ENCODE measurements at places on chromosomes 6 and 20.
A peak's percentile ranks its signal among the peaks of the same experiment; 100 is the strongest.

DNA sequence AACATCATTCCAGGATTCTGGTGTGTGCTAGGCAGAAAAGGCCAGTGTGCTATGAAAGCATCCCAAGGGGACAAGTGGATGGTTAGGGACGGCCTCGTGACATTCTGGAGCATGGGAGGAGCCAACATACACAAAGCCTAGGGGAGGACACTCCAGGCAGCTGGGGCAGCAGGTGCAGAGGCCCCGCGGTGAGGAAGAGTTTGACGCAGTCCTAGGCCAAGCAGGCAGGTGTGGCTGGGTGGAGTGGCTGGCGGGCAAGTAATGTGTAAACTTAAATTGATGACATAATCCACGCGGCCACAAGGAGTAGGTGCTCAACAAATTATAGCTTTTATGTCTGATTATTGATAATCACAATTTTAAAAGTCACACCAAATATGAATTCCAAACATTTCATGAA is 93.6 kb downstream of the TMEM242 start:
- DNase-seq = peak; percentile 99

DNA sequence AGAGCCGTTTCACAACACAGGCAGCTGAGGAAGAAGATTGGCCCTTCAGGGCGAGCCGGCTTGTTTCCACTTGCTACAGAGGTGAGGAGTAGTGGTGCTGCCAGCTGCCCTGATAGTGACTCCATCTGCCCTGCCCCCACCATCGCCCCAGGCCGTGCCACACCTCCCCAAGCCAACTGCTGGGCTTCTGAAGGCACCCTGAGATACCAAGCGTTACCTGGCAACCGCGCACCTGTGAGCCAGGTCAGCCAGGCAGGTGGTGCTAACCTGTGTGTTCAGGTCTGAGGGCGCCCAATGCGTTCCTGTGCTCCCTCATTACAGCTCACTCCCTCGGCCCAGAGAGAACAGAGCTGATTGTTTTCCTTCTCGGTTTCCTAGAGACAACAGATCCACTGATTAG is 299.1 kb upstream of the ID4 start:
- peak; percentile 96 for DNase-seq

GRCh38 chr20:23507346-23507745 is 16.4 kb downstream of the CST8 start:
- no peak for DNase-seq

DNA sequence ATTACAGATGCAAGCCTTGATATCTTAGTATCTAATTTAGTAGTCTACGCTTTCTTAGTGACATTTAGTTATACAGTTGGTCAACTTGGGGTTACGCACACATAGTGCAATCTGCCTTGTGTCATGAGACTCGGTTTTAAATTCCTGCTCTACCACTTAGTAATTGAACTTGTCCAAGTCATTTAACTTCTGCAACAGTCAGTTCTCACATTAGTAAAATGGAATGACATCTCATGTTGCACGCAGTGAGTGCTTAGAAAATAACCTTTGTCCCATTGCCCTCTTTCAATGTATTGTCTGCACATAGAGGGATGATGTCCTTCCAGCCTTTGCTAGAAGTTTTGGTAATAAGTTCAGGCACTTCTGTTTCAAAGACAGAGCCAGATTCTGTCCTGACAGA is 48.6 kb downstream of the TMEM170B start:
- DNase-seq = no peak

- peak; percentile 30 for DNase-seq
Observed at GRCh38 chr6:148200293-148200692, 142.3 kb upstream of the SASH1 start.

GRCh38 chr6:30061858-30062458 is 893 bp downstream of the POLR1H start:
- DNase-seq = no peak

GRCh38 chr6:33993653-33994471 is 152.0 kb downstream of the GRM4 start:
- no peak for DNase-seq

GRCh38 chr6:84450018-84450417 is 222.6 kb upstream of the CEP162 start:
- DNase-seq = no peak

GRCh38 chr6:136880748-136881460 is 41.2 kb upstream of the SLC35D3 start:
- no peak for DNase-seq

DNA sequence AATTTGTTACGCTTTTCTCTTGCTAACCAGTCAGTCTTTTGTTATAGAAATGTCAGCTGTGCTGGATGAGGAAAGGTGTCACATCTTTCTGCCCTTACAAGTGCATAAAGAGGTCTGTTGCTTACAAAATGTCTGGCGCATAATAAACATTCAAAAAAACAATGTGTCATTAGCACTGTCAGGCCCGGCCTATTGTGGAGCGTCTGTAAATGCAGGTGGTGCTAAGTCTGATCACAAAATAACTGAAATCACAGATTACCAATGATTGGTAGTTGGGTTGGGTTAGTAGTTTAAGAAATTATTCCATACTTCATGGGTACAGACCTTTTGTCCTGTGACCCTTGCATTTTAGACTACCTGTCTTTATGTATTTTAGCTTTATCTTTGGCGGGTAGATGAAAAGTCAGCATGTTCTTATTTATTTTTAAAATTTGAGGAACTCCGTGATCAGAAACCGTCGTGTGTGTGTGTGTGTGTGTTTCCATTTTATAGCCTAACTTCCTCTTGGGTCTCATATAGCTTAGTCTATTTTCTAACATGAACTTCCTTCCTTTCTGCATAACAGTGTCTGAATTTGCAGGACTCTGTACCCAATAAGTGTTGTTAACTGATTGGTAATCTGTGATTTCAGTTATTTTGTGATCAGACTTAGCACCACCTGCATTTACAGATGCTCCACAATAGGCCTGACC is 88.1 kb upstream of the IFNGR1 start:
- no peak for DNase-seq

- DNase-seq = no peak
Observed at GRCh38 chr6:39280247-39280731, 33.9 kb downstream of the KCNK17 start.

GRCh38 chr6:135577059-135577538 is 79.6 kb upstream of the AHI1 start:
- DNase-seq = no peak

DNA sequence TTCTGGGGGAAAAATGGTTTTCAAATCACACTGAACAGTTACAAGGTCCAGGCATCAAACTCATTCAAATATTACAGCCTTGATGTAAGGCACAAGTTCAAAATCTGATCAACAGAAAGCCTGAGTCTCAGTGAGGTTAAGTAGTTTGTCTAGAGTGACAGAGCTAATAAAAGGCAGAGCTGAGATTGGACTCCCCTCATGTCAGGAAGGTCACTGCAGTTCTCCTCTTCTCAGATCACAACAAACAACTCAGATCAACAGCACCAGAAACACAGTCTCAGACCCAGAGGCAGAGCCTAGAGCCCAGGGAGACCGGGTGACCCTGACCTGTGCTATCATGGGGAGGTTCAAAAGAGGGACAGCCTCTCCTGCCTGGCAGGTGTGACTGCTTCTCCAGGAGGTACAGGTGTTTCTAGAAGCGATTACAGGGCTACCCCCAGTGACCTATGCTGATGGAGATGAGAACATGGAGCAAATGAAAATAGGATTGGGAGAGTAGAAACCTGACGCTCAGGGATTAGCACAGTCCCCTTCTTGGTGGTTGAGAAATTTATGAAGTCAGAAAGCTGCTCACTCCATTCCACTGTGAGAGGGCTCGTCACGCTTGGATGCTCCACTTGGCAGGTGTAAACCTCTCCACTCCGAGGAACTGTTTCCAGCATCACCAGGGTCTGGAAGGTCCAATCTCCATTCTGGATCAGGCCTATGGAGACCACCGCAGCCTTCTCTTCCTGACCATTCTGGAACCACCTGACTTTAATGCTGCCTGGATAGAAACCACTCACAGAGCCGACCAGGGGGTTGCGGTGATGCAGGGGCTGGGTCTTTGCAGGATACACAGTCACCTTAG is 24.3 kb upstream of the HLA-DRB5 start:
- DNase-seq = no peak

DNA sequence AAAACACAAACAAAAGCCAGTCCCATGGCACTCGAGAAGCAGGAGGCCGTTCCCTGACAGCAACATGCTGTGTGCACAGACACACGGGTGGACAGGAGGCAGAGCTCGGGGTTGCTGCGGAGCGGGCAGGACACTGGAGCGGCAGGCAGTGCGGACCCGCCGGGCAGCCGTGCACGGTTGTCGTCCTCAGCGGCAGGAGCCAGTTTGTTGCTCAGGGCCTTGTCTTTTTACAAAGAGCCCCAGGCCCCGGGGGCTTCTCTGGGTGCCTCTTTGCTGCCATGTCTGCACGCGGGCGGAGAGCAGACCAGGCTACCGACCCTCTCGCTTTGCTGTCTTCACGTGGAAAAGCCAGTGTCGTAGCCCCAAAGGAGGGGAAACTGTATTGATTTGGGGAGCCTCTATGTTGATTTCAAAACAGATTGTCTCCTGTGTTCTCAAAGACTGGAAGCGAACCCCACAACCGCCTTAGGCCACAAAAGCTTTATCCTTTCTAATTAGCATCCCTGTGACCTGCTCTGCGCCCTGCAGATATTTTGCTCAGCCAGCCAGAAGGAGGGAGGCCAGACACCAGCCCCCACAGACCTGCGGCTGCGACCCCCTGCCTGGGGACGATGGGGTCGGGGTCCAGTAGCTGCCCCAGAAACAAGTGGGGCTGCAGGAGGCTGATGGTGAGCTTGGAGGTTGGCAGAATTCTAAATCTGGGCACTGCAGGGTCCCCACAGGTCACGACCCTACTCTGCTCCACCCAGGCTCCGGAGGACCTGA is 50.2 kb downstream of the ERMARD start:
- DNase-seq = no peak

GRCh38 chr6:9195322-9195721 is 760.0 kb upstream of the SLC35B3 start:
- no peak for DNase-seq

DNA sequence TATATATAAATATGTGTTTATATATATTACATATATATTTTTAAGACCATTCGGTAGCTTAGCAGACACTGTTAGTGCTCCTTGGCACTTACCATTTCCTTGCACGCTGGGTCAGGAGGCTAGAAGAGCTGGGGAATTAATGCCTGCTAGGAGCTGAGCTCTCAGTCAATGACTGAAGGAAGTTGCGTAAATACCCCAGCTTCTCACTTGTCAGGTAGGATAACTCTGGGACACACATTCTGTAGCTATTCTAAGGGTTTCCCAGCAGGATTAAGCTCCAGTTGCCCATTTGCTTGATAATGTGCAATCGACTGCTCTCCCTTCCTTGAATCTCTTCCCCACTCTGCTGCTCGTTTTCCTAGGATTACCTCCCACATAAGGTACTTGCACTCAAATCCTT is 15.7 kb upstream of the DNAAF9 start:
- no peak for DNase-seq

- peak; percentile 37 for DNase-seq
Observed at GRCh38 chr20:17281478-17281877, 54.6 kb downstream of the PCSK2 start.

DNA sequence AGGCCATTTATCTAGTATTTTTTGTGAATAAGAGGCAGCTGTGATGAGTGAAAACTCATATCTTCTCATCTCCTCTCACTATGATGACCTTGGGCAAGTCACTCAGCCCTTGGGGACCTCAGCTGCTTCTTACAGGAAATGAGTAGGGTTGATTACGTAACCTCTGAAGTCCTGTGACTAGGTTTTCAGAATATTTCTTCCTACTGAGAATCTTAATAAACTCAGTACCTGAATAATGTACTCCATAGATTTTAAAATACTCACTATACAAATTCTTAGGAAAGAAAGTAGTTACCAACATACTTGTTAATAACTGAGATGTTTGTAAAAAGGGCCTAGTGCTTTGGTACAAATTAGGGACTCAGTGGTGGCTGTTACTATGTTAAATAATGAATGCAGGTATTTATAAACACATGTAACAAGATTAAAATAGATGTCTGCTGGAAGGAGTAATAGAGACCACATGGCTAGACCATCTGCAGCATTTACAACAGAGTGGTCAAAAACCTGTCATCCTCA is 60.9 kb downstream of the RPRD1B start:
- DNase-seq = no peak

DNA sequence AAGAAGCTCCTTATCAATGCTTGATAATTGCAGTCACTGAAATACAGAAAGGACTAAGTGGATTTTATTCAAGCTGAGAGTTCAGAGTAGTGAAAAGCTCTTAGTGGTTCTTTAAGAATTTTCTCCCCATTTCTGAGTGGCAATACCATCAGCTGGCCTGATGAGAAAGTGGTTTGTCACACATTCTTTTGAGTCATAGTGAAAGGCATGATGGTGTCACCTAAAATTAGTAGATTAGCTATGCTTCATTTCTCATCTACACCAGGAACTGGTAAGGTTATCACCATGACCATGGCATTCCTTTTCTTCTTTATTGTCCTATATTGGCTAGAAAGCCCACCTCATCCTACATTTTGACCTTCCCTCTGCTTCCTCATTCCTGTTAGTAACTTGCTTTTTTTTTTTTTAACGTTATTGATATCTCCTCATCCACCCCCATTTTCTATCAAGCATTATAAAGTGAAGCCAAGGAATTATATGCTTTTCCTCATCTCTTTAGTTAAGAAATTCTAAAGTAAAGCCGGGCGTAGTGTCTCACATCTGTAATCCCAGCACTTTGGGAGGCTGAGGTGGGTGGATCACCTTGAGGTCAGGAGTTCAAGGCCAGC is 67.4 kb upstream of the LOC128125822 start:
- no peak for DNase-seq

- DNase-seq = no peak
Observed at GRCh38 chr6:54519161-54519560, 210.9 kb downstream of the TINAG start.

- DNase-seq = no peak
Observed at GRCh38 chr6:12477616-12478015, 187.5 kb downstream of the EDN1 start.

DNA sequence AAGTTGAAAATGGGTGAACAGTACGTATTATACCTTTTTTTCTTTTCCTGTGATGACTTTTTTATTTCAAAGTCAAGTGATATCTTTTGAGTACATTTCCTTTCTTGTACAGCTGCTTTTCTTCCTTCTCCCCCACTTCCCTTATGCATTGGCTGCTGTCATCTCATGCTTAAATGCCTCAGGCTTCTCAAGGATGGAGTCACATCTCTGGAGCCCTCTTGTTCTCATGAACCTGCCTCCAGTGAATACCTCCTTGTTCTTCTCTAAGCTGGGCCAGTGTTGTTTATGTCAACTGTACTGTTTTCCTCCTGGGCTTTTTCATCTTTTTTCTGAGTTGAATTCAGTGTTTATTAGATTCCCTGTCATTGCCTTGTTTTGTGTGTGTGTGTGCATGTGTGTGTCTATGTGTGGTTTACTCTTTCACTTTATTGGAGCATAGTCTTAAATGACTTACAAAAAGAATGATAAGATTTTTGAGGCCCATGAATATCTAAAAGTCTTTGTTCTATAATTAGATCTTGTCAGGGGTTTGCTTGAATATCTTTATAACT is 23.6 kb downstream of the STXBP5 start:
- DNase-seq = no peak

Data from NCI-H774 (cell line).